ENCODE measurements at places on chromosomes 4 and X.
A peak's percentile ranks its signal among the peaks of the same experiment; 100 is the strongest.

DNA sequence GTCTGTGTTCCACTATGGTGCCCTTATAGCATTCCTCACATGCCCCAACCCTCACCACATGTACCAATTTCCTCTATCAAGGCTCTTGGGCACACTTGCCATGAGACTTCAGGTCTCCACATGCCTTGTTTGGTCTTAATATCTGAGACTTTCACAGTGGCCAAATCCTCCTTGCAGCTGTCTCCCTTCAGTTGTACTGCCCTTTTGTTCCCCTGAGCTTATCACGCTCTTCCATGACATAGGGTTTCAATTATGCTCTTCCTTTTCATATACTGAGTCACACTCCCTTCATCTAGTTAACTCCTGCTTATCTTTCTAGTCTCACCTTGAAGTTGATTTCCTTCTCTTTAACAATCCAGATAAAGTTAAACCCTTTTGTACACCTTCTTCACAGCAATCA, 212.9 kb downstream of the PDHA2 start:
- peak; percentile 21 for DNase-seq

DNA sequence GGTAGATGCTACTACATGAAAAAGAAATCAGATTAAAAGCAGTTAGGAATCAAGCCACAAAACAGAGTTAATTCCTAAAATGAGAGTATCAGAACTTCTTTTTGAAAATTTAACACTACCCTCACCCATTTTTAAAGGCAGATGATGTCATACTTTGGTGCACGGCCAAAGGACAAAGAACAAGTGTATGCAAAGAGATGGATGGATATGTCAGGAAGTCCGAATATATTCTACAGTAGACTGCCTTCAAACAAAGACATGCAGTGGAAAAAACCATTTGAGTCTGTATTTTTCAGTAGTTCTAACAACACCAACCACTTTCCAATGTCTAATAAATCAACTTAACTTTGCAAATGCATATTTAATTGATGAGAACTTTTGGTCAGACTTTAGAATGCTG, 2.2 kb downstream of the AIFM1 start:
- DNase-seq = no peak

- DNase-seq = peak; percentile 84
Observed at GRCh38 chrX:69503782-69504625, at the start of gene NALF2. TSS of gene NALF2 (plus strand) at chrX:69504326. CDS start at chrX:69505283, 957 bp downstream.

DNA sequence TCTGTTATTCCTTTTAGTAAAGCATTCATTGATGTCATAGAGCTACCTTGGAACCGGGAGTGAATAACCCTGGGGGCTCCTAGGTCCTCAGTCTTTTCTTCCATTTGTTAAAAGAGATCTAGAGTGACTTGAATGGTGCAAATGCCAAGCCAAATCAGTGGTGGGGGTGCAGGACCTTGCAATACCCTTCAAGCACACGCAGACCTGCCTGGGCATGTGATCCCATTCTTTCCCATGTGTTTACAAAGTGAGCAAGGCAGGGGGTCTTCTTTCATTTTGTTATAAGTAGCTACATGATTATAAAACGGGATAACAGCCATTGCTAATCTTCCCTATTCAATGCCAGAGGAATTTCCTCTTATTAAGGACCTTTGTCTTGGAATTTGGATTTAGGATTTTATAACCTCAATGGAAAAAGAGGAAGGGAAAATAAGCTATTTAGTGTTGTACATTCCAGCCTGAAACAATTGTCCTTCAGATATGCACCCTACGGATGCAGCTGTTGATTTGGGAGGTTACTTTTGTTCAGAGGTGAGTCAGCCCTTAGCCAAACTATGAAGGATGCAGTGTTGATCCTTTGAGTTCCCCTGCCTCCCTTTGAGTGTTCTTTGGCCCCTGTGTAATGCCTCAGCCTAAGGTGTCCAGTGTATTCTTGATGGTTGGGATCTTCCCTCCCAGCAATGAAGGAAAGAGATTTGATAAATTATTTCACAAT, 623.8 kb upstream of the HTR2C start:
- no peak for DNase-seq

DNA sequence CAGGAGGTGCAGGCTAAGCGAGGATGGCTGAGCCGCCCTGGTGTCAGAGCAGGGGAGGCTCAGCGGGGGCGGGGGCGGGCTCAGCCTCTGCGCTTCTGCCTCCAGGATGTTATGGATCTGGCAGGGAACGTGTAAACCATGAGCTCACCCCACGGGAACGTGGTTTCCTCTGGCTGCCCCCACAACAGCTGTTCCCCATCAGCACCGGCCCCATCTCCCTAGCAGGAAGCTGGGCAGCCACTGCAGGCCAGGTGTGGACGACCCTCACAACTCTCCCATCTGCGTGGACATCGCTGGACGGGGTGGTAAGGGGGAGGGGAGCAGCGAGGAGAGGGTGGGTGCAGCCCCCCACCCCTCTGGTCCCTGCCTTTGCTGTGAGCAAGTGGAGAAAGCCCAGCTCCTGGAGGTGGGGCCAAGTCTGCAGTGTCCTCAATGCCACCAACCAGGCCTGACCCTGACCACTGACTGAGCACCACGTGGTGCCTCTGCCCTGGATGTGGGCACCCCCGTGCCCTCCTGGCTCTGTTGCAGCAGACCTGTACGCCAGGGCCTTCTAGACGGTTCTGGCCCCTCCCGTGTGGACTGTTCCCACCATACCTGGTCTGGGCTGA, 28.1 kb upstream of the SPON2 start:
- DNase-seq = peak; percentile 48

- DNase-seq = no peak
Observed at GRCh38 chr4:170652571-170652970, 562.8 kb upstream of the AADAT start.

DNA sequence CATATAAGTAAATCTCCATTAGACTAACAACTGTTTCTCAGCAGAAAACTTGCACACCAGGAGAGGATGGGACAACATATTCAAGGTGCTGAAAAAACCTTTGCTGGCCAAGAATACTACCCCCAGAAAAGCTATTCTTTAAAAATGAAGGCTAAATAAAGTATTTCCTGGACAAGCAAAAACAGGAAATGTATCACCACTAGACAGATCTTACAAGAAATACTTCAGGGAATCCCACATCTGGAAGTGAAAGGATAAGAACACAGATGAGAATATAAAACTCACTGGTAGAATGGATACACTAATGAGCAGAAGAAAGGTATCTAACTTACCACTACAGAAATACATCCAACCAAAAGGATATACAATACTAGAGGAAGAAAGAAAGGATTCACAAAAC, 27.0 kb upstream of the ADH1C start:
- no peak for DNase-seq

- no peak for DNase-seq
Observed at GRCh38 chr4:119690871-119691270, 62.3 kb upstream of the PDE5A start.

- peak; percentile 41 for DNase-seq
Observed at GRCh38 chrX:50100188-50100587, 100.6 kb downstream of the AKAP4 start.

GRCh38 chr4:188296331-188296730, 157.1 kb downstream of the TRIML1 start:
- no peak for DNase-seq

GRCh38 chr4:6044805-6045204, 26.6 kb upstream of the C4orf50 start:
- peak; percentile 34 for DNase-seq

DNA sequence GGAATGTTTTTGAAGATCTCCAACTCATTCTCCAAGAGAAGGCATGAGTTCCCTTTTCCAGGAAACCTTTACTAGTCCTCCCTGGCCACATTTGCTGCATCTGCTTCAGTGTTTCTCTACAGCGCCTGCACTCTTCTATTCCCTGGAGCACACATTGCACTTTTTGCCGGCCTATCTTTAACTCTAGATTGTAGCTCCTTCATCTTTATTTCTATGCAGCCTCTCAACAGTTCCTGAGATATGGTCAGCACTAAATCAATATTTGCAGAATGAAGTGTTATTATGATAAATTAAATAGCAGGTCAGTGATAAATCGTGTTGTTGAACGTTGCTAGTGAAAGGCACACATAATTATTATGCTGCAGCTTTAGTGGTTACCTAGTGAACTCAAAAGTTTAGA, 88.3 kb downstream of the VCX3A start:
- no peak for DNase-seq

DNA sequence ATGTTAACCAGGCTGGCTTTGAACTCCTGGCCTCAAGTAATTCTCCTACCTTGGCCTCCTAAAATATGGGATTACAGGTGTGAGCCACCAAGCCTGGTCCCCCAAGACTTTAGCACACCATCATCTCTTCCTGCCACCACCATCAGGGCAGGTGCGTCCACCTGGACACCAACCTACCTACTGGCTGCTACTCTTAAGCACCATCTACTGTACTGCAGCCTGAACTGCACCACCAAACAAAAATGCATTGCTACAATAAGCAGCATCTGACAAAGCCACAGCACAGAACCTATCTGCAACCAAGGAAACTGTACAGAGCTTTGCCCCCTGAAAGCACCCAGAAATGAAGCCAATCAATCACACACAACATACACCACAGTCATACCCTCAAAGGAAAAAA, 139.7 kb downstream of the EFHC2 start:
- no peak for DNase-seq

Measured in common myeloid progenitor, CD34-positive (primary cell).